NCI-H1436 treated with DMSO at 0.1 percent for 48 hours (cell line): ENCODE measurements at places on chromosomes 13 and 19.

- DNase-seq, result no peak
Observed at GRCh38 chr19:14565298-14565679, 6.6 kb downstream of the NDUFB7 start.

DNA sequence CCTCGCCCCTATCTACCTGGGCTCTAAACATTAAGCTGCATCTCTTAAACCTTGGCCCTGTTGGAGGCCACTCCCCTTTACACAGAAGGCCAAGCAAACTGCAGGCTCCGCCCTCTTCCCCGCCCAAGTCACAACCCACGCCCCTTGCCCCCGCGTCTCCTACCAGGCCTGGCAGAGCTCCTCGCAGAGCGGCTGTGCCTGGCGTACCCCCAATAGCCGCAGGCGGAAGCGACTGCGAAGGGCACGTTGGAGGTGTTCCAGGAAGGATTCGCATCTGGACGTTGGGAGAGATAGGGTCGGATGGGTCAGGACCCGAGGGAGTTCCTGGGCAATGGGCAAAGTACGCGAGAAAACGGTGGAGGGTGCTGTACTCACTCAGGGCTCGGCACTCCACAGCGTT is 5.9 kb downstream of the RTBDN start:
- DNase-seq, result peak; percentile 55

DNA sequence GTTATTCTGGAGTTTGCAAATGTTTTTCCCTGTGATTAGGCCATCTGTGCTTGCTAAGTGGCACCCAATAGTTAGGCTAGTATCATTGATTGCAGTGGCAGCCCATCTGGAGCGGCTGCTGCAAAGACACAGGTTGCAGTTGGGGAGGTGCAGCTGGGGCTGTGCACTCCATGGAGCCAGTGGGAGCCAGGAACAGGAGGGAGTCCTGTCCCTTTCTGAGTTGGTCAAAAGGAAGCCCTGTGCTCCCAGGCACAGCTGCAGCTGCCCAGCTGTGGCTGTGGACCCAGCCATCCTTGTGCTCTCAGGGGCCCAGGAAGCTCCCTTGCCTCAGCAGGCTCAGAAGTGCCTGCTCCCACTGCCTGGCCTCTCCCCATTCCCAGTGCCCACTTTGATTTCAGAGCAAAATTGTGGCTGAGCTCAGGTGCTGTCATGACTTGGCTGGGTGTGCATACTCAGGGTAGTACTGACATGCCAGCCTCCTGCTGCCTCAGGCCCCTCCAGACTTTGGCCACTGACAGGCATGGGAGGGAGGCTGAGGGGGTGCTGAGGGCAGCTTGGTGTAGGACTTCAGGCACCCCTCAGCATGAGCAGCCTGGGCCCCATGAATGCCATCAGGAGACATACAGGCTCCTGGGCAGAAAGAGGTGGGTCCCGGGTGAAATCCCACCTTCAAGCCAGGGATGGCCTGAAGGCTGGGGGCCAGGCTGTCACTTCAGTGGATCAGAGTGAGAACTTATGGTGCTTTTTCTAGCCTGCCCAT is 270.6 kb downstream of the PCDH20 start:
- no peak for DNase-seq

DNA sequence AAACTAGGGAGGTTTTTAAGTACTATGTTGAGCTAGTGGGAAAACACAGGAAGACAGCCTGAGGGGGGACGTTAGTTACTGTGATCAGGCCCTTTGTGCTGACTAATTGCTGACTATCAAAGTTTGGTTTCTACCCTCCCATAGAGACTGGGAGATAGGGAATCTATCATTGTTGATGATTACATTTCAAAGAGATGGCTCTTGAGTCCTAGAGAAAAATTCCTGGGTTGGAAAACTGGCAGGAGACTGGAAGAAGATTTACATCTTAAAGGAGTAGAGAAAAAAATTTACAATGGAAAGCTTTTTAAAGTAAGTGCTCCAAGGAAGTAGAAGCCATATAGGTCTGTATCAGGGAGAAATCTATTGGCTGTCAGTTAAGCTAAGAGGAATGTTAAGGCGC is 522.0 kb upstream of the KLHL1 start:
- no peak for DNase-seq

- no peak for DNase-seq
Observed at GRCh38 chr19:38034492-38034860, 127.5 kb downstream of the SIPA1L3 start.

GRCh38 chr19:45171211-45171623 is 6.8 kb downstream of the TRAPPC6A start:
- no peak for DNase-seq

DNA sequence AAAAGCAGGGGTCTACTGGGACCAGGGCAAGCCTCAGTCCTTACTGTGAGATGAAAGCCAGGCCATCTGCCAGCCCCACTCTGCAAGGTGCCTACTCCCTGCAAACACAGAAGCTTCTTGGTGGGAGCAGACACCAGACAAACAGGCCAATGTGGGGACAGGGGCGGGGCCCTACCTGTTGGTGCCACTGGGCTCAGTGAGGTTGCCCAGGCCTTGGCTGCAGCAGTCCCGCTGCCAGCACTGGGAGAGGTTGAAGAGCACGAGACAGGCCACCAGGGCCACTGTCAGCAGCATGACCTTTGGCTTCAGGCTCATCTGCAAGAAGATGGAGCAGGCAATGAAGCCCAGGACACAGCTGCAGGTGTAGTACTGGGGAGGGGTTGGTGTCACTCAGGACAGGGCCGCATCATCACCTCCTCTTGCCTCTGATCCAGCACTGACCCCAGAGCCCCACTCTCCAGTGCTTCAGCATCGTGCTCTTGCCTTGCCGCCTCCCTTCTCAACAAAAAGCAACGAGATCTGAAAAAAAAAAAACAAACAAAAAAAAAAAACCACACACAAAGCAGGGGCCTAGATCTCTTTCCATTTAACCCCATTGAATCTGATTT is 72.6 kb downstream of the NBEA start:
- DNase-seq, result no peak

- no peak for DNase-seq
Observed at GRCh38 chr13:75704194-75704926, 68.2 kb downstream of the LMO7 start.

GRCh38 chr13:114173272-114173671 is 5.8 kb upstream of the CFAP97D2 start:
- DNase-seq, result no peak

DNA sequence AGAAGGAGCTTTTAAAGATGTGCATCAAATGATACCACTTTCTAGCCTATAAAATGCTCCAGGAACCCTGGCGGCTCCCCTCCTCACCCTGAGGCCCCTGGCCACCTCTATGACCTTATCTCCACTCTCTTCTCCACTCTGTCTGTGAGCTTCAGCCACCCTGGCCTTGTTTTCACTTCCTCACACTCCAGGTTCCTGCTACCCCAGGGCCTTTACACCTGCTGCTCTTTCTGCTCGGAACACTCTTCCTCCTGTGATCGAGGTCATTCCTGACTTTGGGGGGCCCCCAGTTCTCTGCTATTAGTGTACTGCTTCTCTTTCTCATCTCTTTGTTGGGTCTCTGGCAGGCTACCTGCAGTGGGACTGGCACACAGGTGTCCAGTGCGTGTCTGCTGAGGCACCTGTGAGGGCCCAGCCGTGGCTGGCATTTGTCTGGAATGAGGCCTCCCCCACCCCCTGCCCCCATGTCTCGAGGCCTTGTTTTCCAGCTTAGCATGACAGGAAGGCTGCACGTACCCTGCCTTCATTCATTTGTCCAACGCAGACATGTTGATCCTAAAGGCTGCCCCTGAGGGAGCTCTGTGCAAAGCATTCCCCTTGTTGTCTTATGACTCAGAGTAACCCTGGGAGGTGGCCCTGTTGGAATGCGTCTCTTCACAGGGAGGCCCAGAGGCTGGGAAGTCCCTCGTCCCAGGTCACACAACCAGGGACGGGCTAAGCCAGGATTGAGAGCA is 2.3 kb downstream of the DDA1 start:
- DNase-seq, result no peak
